T1000 (cell line): ENCODE measurements at places on chromosomes 1 and 21.

DNA sequence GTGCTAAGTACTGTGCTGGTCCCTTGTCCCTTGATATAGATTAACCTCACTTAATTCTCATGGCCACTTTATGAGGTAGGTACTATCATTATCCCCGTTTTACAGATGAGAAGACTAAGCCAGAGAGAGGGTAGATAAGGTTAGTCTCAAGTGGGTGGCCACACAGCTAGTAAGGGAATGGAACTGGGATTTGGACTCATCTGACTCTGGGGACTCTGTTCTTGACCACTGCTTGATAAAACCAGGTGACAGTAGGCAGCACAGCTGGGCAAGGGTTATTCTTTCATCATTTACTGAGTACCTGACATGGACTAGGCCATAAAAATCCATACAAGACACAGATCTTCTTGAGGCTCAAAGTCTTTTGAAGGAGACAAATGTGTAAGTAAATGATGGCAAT is 37.2 kb upstream of the PPP2R5A start:
- DNase-seq, result no peak

- DNase-seq, result no peak
Observed at GRCh38 chr1:234745844-234746797, 136.1 kb upstream of the IRF2BP2 start.

DNA sequence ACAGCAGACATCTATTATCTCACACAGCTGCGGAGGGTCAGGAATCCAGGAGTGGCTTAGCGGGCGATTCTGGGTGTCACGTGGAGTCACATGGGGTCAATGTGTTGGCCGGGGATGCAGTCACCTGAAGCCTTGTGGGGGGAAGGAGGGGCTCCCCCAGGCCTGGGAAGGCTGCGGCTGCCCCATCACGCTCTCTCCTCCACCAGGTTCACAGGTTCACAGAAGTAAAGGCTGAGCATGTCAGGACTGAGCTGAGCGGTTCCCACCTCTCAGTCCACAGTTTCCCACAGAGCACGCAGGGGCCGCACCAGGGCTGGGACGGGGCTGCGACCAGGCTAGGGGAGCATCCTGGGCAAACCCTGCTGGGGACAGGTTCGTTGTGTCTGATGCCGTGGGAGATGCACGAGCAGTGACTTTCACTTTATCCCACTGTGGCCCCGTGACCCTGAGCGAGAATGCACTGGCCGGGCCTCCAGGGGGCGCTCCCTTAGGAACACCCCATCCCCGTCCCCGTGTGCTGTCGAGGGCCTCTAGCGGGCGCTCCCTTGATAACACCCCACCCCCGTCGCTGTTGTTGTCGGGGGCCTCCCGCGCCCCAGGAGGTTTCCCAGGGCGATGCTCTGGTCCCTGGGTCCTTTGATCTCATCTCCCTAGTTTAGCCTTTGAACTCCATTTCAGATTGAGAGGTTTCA is 73.2 kb upstream of the TRAPPC10 start:
- no peak for DNase-seq

DNA sequence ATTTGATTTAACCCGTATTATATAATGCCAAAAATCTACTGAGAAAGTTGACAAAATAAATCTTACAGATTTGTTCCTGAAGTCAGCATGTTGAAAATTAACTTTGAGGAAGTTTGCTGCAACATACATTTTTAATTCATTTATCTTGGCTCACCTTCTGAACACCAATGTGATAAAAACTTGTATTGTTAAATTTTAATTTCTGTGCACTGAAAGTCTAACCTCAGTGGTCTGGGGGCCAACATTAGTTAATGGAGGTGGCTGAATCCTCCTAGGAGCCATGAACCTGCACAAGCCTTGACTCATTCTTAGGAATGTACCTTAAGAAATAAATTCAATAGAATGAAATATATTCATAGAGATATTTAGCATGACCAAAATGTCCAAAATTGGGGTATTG is 95.3 kb downstream of the ADSS2 start:
- no peak for DNase-seq

DNA sequence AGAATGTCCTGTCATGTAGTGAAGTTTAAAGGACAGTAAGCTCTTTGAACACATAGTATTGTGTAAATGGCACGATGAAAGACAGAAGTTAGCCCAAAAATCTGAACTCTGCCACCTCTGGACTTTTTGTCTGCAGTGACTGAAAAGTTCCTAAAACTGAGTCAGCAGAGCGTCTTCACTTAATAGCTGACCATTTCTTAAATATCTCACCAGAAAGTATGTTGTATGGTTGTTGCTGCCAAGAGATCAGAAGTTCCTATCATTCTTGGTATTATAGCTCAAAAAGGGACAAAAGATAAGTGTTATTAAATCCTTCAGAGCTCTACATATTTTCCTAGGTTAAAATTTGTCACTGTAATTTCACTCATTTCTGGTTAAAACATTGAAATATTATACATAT is 1003.0 kb downstream of the TTLL7 start:
- DNase-seq, result no peak
